ENCODE measurements at places on chromosomes 12 and 14.

DNA sequence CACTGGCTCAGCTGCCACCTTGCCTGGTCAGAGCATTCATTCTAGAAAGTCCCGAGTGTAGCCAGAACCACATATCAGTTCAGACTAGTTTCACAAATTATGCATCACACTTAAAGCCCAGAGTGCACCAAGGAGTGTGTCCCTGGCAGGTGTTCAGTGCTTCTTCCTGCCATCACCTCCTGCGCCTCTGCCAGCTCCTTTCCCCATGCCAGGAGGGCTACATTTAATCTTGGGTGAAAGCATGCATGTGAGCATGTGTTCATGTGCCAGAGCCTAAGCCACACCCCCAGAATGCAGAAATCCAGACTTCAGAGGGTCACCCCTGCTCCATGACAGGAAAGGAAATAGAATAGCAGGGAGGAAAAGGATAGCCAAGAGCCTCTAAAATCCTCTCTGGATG lies 381.6 kb downstream of the DPF3 start:
- no peak for DNase-seq

DNA sequence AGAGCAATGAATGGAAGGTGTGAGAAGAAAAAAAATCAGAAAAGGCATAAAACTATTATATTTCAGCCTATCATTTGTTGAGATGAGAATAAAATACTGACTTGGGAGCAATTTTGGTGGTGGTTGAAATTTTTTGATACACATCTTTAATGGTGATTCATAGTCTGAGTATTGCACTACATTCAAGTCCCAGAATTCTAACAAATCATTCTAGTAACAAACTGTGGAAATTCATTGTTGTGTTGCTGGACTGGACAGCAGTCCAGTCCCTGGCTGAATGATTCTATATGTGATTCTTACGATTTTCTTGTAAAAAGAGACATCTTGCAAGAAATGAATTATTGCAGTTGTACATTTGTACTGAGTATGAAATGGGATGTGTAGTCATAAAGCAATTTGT lies 268.6 kb downstream of the TRHDE start:
- no peak for DNase-seq

- no peak for DNase-seq
These were observed 126.6 kb upstream of the LRIG3 start for GRCh38 chr12:59046763-59047534.

DNA sequence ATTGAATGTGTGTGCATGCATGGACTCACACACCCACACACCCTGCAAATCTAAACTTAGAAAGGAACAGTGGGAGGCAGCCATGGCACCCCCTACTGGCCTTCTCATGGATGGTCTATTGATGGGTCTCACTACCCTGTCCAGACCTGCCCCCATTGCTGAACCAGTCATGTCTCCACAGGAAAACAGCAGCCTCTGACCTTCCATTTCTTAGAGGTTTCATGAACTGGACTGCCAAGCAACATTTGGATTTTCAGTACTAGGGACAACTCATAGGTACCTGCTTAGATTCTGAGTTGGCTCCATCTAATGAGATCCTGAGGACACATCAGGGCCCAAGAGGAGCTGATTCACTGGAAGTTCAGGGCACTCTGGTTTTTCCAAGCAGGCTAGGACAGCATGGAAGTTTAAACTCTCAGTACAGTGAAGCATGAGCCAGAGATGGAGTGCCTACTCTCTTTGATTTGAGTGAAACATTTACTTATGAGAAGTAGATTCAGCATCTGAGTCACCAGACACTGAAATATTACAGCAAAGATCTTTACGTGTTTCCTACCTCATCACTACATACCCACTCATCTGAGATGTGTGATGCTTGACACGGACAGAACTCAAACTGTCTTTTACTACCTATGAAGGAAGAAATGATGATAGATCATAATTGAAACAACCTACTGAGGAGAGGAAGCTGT lies 98.9 kb upstream of the PLEKHG7 start:
- no peak for DNase-seq

DNA sequence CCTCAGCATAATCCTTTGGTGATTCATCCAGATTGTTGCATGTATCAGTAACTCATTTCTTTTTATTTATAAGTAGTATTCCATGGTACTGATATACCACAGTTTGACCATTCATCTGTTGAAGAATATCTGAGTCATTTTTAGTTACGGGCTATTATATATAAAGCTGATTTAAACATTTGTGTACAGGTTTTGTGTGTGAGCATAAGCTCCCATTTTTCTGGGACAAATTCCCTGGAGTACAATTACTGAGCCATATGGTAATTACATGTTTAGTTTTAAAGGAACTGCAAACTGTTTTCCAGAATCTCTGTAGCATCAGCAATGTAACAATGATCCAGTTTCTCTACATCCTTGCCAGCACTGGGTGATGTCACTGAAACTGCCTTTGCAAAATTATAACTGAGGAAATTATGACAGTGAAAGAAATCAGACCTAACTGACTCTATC lies 236.2 kb upstream of the KRR1 start:
- no peak for DNase-seq

DNA sequence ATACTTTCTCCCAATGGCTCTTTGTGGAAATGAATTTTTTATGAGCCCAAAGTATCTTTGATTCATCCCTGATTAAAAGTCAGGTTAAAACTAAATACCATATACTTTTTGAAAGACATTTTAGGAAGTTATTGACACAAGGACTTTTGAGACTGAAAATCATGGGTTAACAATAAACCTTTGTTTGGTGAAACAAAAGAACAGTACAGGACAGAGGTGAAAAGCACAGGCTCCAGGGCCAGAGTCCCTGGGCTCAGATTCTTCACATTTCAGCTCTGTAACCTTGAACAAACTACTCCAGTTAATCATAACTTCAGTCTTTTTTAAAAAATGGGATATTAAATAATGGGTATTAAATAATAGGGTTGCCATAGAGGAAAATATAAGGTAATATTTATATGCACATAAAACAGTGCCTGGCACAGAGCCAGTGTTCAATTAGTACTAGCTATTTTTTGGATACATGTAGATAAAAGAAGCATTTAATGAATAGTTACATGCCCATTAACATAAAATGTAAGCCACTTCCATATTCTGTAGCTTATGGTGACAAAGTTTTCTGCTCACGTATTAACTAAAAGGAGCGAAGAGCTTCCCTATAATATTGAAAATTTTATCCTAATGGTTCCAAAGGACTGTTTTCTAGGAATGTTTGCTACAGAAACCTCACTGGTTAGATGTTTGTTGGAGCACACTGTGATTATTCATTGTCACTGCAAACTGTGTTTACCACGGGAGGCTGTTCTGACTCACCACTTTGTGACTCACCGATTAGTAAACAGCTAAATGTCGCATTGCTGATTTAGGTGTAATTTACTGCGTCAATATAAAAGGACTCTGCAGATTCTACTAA lies 255.4 kb downstream of the DAD1 start:
- peak; percentile 59 for DNase-seq

GRCh38 chr14:65137648-65138307 lies 35.5 kb upstream of the MAX start:
- no peak for DNase-seq

DNA sequence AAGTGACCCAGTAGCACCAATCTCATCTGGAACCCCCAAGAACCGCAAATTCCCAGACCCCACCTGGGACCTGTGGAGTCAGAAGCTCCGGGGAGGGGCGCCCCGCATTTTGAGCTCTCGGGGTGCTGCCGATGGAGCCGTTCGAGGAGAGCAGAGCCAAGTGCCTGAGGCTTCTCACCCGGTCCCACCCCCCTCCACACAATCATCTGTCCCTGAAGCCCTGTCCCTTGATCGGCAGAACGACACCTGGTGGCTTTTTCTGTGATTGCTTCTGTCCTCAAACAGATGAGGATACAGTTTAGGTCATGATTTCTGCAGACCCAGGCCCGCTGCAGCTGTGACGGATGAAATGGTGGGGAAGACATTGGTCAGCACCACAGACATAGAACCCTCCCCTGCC lies 74.7 kb downstream of the NOC4L start:
- DNase-seq, result peak; percentile 63

GRCh38 chr12:68319988-68320623 lies 12.1 kb downstream of the MDM1 start:
- DNase-seq, result no peak

DNA sequence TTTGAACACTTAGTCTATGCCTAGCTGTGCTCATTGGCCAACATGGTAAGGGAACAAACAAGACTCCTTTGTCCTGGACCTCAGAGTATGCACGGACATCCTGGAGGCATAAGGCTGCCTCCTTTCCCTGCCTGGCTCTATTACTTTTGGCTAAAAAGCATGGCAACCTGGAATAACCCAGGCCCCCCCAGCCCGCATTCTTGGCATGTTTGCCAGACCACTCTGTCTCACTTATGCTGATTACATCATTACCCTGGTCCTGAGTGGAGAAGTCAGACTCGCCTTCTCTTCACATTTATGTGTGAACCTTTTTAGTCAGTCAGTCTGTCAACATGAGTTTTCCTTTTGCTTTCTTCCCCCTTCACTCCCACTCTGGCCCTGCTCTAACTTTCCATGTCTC lies 58.0 kb upstream of the ELK3 start:
- no peak for DNase-seq

DNA sequence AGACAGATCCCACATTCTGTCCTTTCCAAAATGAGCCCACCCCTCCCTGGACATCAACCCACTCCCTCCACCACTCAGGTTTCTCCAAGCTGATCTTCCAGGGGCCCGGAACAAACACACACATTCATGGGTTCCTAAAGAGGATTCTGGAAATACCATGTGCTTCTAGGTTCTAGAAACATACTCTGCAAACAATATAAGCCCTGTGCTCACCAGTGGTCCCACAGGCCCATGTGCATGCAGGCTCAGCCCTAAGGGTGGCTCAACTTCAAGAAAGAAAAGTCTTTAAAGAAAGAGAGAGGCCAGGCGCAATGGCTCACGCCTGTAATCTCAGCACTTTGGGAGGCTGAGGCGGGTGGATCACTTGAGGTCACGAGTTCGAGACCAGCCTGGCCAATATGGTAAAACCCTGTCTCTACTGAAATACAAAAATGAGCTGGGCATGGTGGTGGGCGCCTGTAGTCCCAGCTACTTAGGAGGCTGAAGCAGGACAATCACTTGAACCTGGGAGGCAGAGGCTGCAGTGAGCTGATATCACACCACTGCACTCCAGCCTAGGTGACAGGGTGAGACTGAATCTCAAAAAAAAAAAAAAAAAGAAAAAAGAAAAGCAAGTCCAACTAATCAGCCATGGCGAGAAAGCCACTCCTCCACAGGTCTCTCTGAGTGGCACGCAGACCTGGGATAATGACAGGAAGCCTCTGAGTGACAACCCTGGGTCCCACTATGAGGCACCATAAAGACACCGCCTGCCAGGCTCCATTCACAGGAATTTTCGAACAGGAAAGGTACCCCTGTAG lies 59.5 kb upstream of the PNMA1 start:
- DNase-seq, result no peak

DNA sequence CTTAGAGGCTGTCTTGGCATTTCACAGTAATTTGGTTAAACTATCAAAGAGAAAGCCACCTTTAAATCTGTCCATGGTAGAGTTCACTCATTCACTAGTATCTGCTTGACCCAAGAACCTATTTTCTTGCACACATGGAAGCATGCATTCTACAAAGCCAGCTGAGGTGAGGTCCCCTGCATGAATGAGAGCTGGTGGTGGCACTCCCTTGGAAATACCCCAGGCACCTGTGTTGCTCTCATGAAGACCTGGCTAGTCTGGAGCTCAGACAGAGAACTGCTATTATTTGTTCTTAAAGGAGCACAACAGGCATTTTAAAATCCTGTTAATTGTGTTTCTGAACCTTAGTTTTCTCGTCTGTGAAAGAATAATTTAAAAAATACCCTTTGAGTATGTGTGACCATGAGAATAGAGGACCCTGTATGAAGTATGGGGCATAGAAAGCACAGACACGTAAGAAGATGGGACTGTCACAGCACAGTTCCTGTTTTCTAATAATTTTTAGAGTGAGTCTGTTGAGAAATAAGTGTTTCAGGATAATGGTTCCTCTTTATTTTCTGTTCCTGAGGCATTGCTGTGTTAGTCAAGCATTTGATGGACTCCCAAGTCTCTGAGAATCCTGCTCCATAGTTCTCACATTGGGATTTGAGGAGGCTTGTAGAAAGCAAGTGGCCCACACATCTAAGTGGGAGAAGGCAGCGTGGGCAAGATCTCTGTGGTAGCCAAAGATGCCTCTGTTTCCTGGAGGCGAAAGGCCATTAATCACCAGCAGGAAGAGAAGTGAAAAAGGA lies 10.9 kb downstream of the RGS6 start:
- DNase-seq, result no peak

DNA sequence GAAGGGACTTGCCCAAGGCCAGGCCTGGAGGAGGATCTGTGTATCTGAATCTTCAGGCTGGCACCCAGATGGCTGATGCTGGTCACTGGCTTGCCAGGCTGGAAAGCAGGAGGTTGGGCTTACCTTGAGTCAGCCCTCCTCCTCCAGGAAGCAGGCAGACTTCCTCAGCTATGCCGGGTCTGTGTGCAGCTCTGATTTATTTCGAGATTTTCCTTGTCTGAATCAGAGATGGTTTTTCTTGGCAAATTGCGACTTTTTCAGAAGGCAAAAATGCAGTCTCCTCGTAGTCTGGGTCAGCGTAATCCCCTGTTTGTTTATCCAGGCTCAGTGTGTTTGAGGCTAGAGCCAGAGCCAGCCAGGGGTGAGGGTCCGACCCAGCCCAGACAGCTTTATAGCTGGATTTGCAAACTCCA lies 48.9 kb downstream of the SMOC1 start:
- no peak for DNase-seq

DNA sequence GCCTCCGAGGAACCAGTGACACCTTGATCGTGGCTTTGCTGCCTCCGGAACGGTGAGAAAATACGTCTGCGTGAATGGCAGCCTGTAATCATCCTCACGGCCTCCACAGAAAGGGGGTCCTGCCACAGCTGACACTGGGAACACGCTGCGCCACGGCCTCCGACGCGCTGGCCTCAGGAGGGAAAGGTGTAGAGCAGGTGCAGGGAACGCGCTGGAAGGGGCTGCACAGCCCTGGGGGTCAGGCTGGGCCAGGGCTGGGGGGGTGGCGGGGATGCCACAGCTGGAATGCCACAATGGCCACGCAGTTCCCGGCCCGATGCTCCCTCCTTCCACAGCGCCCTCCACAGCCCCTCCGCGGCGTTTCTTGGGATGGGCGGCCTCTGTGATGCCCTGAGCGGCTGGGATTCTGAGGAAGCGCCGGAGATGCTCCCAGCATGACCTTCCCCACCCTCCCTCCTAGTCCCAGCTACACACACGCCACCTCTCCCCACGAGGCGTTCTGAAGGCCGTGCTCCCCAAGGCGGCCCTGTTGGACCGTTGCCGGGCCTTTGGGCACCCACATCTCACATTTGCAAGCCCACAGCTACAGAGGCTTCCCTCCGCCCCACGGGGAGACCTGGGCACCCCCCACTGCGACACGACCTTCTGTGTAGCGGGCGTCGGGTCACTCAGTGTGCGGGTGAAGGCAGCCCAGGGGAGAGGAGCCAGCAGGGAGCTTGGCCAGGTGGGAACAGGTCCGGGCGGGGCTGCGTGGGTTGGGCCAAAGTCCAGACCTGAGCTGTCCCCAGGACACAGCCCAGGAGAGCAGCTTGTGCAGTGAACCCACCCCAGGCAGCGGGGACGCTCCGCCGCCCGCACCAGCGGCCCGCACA lies 31.8 kb upstream of the GALNT9 start:
- DNase-seq, result no peak

Measured in SHP77 treated with DMSO at 0.1 percent for 48 hours (cell line).